ENCODE measurements at places on chromosomes 7 and 10.
A peak's percentile ranks its signal among the peaks of the same experiment; 100 is the strongest.

GRCh38 chr7:1899196-1899595, 229.1 kb downstream of the ELFN1 start:
- no peak for DNase-seq

GRCh38 chr10:48924988-48925387, 14.7 kb downstream of the LRRC18 start:
- DNase-seq = no peak

GRCh38 chr7:50695026-50695425, 87.7 kb downstream of the GRB10 start:
- DNase-seq = no peak

DNA sequence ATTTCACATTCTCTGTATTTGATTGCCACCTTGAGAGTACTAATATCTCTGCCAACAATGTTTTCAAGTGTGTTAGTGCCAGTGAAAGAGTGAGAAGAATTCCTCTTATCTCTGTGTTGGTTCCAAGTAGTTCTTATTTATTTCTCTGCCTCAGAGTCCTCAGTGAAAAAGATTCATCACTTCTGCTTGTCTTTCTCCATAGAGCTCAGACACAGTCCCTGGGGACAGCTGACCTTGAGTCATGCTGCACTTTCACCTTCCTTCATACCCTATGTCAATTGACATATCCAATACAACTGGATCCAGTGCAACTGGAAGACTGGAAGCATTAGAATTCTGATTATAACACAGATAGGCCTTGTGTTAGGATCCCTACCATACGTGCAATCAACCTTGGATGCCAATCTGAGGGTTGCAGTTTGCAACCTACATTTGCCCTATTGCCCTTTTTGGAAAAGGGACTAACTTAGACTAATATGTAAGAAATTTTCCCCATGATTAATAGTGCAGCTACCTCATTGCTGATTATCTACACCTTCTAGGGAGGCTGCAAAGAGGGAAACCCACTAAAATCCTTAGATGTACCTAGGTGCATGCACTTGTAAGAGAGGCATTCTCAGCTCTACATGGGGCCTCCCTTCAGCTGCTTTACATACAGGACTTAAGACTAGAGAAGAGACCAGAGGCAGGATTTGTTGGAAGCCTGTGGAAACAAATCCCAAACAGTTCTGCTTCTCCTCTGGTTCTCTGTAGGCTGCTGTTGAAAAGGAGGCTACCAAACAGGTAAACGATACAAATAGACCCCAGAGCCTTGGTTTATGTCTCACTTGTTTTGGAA, 8.4 kb downstream of the IFIT2 start:
- DNase-seq = no peak

DNA sequence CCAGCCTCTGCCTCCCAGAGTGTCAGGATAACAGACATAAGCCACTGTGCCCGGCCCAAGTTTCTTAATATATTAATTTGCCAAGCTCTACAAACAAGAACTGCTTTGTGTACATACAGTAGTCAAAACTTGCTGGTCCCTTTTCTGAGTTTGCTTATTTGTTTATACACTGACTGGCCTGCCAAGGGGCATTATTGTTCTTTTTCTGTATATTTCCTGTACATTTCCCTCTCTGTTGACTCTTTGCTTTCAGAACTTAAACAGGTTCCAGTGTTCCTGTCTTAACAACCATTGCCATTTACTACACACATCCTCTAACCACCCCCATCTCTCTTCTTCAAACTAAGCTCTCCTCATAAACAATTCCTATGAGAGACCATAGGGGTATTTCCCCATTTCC, 61.5 kb upstream of the RPA3 start:
- no peak for DNase-seq

DNA sequence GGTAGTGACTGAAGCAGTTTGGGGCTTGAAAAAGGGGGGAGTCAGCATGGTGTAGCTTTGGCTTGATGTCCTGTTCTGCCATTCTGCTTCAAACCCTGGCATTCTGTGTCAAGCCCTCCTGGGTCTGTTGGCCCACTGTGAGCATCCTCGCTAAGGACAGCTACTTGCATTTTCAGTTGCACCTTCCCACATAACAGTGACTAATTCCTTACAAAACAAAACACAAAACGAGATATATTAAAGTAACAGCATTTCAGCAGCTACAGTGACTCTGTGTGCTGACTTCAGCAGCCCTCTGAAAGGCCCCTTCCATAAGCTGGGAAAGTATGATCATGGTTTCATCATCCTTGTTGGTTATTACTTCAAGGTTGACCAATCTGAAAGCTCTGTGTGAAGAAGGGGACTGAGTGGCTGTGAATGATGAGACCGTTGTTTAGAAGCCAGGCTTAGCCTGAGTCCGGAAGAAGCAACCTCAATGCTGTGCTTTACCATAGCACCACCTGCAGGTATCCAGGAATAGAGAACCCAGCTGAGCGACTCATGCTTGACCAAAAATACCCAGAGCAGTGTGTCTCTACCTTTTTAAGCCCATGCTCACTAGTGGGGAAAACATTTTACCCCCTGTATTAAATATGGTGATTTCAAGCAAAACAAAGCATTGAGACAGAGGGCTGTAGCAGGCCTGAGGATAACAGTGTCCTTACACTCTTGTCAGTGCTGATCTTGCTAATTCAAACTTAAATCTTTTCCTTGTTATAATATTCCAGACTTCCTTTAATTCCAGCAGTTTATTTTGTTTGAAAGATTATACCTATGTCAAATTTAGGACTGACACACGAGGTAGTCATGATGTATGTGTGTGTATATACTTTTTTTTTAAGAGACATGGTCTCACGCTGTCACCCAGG, 42.6 kb upstream of the CC2D2B start:
- peak; percentile 8 for DNase-seq

GRCh38 chr10:34933676-34934075, 118.6 kb upstream of the PARD3 start:
- no peak for DNase-seq

- DNase-seq = no peak
Measured at GRCh38 chr10:70889291-70889690, 926 bp upstream of the PCBD1 start.

- no peak for DNase-seq
Measured at GRCh38 chr10:30435073-30435422, 1.1 kb downstream of the MAP3K8 start.

GRCh38 chr7:151189038-151189437, 2.0 kb upstream of the ASB10 start:
- no peak for DNase-seq

DNA sequence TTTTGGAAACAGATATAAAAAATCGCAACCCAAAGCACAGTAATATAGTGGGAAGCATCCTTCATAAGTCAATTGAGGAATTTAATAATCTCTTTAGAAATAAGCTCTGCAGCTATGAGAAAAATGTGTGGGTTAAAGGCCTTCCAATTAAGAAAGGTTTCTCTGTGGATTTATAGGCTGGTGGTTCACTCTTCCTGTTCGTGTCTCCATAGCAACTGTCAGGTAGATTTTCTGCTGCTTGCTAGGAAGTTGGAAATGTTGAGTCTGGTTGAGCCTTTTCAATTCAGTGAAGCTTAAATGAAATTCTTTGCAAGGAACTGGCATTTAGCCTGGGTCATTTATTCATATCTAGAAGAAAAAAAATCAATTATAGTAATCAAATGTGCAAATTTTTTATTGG, 652.8 kb upstream of the CELF2 start:
- no peak for DNase-seq

- no peak for DNase-seq
Measured at GRCh38 chr7:104207348-104207730, 474 bp downstream of the ORC5 start.

DNA sequence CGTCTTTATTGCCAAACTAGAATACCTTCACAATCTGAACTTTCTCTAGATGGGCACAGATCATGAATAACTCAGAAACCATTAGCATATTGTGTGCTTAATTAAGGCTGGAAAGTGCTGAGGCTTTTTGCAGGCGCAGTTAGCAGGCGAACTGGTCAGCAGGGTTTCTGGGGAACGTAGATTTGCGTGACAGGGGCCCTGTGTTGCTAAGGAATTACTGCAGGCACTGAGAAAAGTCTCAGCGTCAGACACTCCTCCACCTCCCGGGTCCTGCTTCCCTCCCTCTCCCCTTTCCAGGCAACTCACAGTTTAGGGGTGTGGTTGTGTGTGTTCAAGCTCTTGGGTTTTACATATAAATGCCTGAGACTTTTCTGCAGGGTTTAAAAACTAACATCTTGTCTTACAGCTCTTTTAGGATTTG, 2.2 kb downstream of the MAP3K8 start:
- DNase-seq = no peak

GRCh38 chr7:128217967-128218652, 23.0 kb upstream of the LEP start:
- DNase-seq = no peak

DNA sequence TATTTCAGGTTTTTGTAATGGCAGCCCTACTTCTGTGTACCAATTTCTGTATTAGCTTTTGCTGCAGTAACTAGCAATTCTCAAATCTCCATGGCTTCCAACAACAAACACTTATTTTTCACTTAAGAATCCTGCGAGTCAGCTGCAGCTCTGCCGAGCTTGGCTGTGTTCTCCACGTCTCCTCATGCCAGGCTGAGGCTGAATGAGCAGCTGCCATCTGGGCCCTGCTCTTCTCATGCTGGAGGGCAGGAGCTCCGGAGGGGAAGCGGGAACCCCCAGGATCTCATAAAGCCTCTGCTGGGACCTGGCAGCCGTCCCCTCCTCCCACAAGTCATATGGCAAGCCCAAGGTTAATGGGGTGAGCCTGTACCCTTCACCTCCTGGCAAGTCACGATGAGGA, 591.1 kb downstream of the SDK1 start:
- DNase-seq = no peak

GRCh38 chr10:113557424-113557862, 4.6 kb downstream of the HABP2 start:
- no peak for DNase-seq

DNA sequence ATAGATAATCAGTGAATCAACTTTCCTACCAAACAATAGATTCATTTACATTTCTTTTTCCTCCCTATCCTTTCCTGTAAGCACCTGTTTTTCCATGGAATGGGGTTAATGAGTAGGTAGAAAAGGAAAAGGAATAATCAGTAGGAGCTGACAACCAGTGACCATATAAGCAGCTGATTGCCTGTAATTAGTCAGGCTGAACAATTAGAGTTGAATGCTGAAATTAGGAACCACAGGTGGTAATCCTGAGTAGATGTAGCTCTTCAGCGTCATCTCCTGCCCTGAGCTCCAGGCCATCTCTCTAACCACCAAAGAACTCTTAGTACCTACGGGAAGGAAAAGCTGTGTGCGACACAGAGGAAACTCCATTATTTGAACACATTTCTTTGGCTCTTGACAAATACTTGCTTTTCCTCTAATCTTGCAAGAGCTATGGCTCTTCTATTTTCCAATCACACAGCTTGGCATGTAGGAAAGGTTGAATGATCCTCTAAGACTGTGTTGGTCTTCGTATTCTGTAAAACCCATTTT, 63.8 kb downstream of the KLHDC10 start:
- DNase-seq = no peak

DNA sequence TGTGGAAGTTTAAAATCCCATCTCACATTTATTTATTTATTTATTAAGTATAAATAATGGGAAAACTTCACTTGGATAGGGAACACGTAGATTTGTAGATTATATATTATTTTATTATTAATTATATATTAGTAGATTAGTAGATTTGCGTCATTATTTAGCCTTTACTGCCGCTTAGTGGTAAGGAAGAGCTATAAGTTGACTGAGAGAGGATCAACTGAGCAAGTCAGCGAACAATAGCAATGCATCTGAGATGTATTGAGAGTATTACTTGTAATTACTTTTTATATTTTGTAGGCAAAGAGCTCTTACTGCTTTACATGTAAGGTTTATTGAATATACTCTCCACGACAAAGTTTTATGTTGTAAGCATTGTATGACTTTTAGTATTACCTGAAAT, 244.5 kb upstream of the ANKRD30A start:
- DNase-seq = no peak

GRCh38 chr7:41536873-41537665, 165.8 kb downstream of the INHBA start:
- no peak for DNase-seq

- no peak for DNase-seq
Measured at GRCh38 chr10:8600192-8600591, 545.7 kb downstream of the GATA3 start.

- DNase-seq = no peak
Measured at GRCh38 chr10:75000748-75001321, 110.6 kb upstream of the SAMD8 start.

- DNase-seq = no peak
Measured at GRCh38 chr7:157439761-157440160, 103.0 kb downstream of the DNAJB6 start.

GRCh38 chr7:69996121-69996520, 397.8 kb downstream of the AUTS2 start:
- no peak for DNase-seq

- no peak for DNase-seq
Measured at GRCh38 chr10:70162151-70162891, 8.0 kb downstream of the SAR1A start.

DNA sequence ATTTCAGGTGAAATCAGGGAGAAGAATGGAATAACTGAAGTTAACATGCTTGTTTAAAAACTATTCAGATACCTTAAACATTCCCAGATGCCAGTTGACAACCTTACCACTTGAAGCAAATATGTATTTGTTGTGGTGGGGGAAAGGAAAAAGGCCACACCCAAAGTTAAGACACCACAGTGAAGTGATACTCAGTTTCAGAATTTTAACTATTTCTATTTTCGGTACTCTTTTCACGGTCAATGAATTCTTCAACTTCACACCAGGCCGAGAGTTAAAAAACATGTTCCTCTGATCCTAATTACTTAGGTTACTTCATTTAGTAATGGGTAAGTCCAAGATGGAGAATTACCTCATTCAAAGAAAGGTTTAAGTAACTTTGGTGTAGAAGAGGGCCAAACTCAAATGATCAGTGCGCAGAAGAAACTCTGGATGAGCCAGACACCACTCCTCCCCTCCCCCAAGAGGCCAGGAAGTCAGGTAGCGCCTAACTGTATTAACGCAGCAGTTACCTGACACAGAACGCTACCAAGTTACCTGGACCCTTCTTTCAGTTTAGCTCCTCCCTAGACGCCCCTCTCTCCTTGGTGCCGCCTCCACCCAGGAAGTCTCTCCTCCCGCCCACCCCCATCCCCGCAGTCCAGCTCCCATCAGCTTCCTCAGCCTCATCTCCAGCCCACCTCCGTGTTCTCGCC, 700 bp downstream of the MTPN start:
- peak; percentile 12 for DNase-seq

GRCh38 chr7:68684996-68685395, 913.3 kb upstream of the AUTS2 start:
- DNase-seq = no peak

- no peak for DNase-seq
Measured at GRCh38 chr7:77738871-77739270, 42.6 kb downstream of the RSBN1L start.

Data from activated T-cell treated with anti-CD3 and anti-CD28 coated beads, Interleukin-2, amount 50 U/mL, for 4 hours (primary cell).